ENCODE measurements at places on chromosomes 2 and 18. TPM values are rescaled to one million over a fixed set of nuclear protein-coding genes. Genes with fewer than 3 reads are reported as not detected.

The ANKAR gene
- polyA plus RNA-seq: 5.6 TPM

The GALM gene
- 15.0 TPM for polyA plus RNA-seq

The DYSF gene
- 185 TPM for polyA plus RNA-seq

DNA sequence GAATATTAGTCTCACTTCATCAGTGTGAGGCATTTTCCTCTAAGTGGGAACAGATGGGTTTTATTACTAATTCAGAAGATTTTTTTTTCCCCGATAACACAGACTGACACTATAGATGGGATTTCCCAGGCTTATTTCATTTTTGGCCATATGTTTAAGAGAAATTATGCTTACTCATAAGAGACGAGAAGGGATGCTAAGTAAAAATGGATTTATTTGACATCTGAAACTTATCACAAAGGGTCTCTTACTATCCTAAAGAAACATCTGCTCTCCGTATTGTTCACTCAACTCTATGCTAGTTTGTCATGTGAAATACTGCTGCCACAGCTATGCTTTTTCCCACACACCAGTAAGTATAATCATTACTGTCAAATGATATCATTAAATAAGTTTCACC lies 1476.3 kb downstream of the LRP1B start:
- no peak for DNase-seq

GRCh38 chr2:119290859-119291587 lies 67.4 kb downstream of the STEAP3 start:
- DNase-seq: no peak

All from hindlimb muscle (tissue), 1 donor.